Smooth muscle cell of the coronary artery (primary cell): ENCODE measurements at places on chromosomes 3 and 15. TPM values are rescaled to one million over a fixed set of nuclear protein-coding genes. Genes with fewer than 3 reads are reported as not detected.

Gene C2CD4A
- total RNA-seq: 0.98 TPM in 1 of 2 replicates, not detected in the other

Gene PRR20G
- not detected in 2 replicates for total RNA-seq

Gene ARL14
- not detected in 2 replicates for total RNA-seq

Gene ACOX2
- 17.2 and 23.4 TPM in 2 replicates for total RNA-seq

Gene TAGLN3
- 0.38 TPM in 1 of 2 replicates, not detected in the other for total RNA-seq

Gene CCR3
- total RNA-seq: 0.94 TPM in 1 of 2 replicates, not detected in the other

Gene CHDH
- under 0.01 and 0.59 TPM in 2 replicates for total RNA-seq

Gene IMPG2
- 0.23 and 0.35 TPM in 2 replicates for total RNA-seq

Gene ZMYND10
- total RNA-seq: 0.70 and 1.1 TPM in 2 replicates

Gene CORO2B
- total RNA-seq: 1.9 and 11.2 TPM in 2 replicates

Gene TBL1XR1
- 223 and 345 TPM in 2 replicates for total RNA-seq

Gene RETNLB
- not detected in 2 replicates for total RNA-seq

Gene GOLGA8G
- total RNA-seq: not detected in 2 replicates

Gene RSL24D1
- total RNA-seq: 59.8 and 83.9 TPM in 2 replicates

Gene CMTM8
- 0.12 and 0.30 TPM in 2 replicates for total RNA-seq
